GDM1 (cell line): ENCODE measurements at places on chromosomes 1 and 21.

DNA sequence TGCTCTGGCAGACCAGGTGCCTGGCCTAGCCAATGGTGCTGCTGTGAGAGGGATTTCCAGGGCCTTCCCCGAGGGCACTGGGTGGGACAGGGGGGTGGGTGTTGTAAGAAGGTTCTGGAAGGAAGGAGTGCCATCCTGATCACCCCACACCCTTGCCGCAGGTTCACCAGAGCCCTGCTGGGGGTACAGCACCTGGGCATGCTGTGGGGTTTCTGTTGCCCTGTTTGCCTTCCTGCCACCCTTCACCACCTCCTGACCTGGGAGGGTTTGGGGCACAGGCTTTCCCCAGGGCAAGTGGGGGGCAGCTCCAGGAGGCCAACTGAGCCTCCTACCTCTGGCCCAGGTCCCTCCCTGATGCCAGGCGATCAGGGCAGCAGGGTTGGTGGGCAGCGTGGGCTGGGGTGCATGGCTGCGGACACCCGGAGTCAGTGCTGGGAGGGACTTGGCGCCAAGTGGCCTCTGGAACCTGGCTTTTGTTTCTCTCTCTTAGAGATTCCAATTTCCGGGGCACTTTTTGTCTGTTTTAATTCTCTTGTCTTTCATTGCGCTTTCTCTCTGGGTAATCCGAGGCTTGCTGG is 318.8 kb downstream of the PTPRU start:
- no peak for DNase-seq

- no peak for DNase-seq
Measured at GRCh38 chr1:247402120-247402675, 13.8 kb upstream of the NLRP3 start.

- no peak for DNase-seq
Measured at GRCh38 chr1:24914226-24915069, 15.6 kb downstream of the RUNX3 start.

DNA sequence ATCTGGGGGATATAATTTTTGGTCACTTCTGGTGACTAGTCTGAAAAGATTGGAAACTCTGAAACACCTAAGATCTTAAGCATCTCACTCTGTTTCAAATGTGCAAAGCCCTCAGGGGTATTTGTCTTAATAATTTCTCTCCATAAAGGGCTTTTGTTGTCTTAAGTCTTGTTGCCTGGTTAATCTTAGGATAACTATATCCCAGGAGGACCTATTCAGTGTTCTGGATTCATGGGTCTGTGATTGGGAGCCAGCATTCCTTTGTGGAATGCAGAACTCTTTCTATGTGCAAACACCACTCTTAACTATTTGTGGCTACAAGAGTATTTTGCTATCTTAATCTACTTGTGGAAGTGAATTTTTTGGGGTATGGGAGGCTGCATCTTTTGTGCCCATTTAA is 1573.0 kb upstream of the PRMT6 start:
- DNase-seq = no peak

DNA sequence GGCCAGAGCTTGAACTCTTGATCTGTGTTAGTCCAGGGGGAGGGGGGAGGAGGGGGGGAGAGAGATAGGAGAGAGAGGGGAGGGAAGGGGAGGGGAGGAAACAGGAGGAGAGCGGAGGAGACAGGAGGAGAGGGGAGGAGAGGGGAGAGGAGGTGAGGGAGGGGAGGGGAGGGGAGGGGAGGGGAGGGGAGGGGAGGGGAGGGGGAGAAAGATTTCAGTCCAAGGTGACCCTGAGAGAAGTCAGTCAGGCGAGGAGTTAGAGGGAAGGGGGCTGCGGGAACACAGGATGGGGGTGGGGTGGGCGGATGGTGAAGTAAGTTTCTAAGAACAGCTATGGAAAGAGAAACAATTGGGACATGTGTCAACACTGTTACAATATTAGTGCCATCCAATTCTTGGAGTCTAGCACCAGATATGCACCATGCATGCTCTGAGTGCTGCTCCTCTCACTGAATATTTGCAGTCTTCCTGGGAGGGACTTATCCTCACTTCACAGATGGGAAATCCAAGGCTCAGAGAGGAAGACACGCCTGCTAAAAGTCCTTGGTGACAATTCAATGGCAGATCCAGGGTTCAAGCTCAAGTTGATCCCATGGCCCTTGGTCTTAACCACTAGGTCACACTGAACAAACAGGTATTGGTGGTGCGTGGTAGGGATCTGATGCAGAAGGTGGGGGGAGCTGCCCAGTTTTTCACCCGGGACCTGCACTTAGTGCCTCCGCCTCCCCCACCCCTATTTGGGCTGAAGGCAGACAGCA is 42.5 kb upstream of the ECE1 start:
- no peak for DNase-seq

- no peak for DNase-seq
Measured at GRCh38 chr1:70227439-70227838, 6.3 kb downstream of the SRSF11 start.

DNA sequence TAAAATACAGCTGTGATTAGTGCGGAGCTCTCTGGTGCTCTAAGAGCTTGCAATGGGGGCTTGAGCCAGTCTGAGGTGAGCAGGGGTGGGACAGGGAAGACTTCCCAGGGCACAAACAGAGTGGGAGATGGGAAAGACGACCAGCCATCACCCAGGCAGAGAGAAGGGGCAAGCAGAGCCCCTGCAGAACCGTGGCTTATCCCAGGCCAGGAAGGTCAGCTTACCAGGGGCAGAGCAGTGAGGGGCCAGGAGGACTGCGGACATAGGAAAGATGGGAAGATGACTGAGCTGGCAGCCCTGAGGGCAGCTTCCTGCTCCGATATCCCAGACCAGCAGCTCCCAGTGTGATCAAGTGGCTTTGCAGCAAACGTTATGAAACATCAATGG is 55.4 kb upstream of the IFFO2 start:
- no peak for DNase-seq

DNA sequence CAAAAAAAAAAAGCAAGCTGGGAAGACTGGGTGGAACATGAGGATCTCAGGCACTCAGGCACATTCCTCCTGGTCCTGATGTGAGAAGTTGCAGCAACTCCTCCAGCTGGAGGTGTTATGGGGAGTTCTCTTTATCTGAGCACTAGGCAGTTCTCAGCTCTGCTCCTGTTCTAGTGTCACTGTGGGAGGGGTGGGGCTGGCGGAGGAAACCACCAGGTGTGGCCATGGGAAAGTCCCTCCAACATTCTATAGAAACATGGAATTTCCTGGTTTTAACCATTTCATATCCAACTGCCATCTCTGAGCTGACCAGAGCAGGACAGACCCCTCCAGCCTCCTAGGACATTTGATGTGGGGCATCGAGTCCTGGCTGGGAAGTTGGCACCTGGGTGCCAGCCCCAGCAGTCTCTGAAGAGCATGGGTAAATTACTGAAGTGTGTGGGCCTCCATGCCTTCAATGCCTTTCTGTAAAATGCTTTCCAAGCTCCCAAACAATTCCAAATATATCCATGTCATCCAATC is 804 bp upstream of the IKBKE start:
- DNase-seq = no peak

DNA sequence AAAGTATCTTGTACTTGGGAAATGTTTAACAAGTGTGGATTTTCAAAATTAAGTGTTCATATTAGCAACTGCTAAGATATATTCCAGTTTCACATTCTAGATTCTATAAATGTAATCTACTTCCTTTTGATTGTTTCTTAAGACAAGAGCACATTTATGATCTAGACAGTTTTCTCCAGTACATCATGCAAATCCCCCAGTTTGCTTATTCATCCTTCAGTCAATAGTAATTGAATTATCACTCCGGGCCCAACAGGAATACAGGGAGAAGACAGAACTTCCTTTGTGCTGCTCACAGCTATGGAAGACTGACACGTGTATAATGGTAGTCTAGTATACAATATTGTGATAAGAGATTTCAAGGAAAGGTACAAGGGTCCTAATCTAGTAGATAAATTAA is 14.5 kb downstream of the PLA2G4A start:
- no peak for DNase-seq

- no peak for DNase-seq
Measured at GRCh38 chr1:17205652-17206051, 724 bp downstream of the PADI1 start.

- no peak for DNase-seq
Measured at GRCh38 chr1:94974241-94974640, 47.3 kb upstream of the CNN3 start.

DNA sequence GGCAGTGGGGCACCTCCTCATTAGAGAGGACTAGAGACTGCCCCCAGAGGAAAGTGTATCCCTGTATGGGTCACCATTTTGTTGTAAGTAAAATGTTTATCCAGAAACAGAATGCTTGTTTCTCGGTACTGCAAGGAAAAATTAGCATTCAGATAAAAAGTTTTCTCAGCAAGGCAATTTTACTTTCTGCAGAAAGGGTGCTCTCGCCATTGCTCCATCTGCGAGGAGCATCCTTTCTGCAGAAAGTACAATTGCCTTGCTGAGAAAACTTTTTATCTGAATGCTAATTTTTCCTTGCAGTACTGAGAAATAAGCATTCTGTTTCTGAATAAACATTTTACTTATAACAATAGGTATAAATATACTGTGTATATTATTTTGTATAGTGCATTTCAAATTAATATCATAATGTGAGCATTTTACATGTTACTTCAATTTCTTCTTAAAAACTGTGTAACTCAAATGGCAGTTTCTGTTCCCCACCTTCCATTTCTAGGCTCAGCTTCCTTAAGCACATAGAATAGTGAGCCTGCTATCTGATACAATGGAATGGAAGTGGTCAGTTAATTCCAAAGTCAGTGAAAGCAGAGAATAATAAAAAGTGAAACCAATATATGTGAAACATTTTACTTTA is 76.5 kb upstream of the DESI2 start:
- DNase-seq = no peak

- DNase-seq = no peak
Measured at GRCh38 chr1:155942578-155943141, 1.2 kb downstream of the RXFP4 start.

DNA sequence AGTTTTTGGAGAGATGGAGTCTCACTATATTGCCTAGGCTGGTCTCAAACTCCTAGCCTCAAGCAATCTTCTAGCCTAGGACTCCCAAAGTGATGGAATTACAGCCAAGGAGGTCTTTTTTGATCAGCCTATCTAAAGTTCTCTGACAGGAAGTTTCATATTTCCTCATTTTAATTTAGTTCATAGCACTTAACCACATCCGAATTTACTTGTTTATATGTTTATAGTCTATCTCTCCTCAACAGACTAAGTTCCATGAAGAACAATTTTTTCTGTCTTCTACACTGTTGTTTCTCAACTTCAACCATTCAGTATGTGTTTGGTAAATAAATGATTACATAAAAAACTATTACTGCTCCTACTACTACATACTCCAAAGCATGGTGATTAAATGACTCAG is 47.9 kb downstream of the GON4L start:
- no peak for DNase-seq

DNA sequence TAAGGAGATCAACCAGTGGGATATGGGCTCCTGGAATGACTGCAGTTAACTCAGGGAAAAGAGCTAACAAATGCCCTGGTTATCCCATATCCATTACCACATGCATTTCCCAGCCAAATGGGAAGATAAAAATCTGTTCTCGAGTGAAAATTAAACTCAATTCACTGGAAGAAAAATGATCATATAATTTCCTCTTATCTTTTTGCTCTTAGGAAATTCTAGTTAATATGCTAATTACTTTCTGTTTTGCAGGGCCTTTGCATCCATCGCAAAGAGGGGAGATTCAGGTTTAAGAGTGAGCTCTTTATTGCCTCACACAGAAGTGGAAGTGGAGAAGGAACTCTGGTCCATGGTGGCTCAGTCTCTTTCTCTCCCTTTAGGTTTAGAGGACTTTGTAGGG is 3.9 kb upstream of the IL24 start:
- no peak for DNase-seq

DNA sequence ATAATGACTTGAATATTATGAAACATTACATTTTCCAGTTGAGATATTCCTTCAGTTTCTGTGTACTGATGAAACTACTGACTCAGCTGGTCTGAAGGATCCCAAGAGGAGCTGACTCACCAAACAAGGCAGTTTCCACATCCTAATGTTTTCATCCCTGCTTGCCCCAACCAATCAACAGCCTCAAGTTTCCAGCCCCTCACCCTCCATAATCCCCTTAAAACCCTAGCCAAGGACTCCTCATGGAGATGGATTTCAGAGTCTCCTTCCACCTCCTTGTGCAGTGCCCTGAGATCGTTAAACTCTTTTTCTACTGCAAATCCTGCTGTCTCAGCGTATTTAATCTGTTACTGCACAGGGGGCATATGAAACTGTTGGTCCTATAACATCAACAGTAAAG is 83.1 kb upstream of the HAO2 start:
- DNase-seq = no peak

- no peak for DNase-seq
Measured at GRCh38 chr1:244654108-244655038, 1.4 kb downstream of the DESI2 start.

DNA sequence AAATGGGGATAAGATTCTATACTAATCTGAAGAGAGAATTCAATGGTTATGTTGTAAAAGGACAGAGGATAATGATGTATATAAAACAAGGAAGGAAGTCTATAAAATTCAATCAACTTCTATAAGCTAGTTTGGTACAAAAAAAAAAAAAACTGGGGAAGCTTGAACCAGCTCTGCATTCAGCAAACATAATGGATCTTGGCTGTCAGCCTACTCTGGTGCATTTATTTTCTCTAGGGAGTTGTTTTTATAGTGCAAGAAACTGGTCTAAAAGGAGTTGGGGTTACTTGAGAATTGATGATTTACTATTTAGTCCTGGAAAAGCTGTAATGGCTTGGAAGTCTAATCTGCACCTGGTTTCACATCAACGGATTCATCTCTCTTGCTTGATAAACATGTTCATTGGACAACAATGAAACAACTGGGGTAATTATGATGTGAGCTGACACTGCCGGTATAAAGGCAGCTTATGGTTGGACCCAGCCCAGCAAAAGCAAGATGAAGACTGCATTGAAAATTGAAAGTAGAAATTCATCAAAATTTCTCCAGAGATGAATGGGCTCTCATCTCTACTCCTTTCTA is 199.4 kb upstream of the NRIP1 start:
- DNase-seq = no peak

DNA sequence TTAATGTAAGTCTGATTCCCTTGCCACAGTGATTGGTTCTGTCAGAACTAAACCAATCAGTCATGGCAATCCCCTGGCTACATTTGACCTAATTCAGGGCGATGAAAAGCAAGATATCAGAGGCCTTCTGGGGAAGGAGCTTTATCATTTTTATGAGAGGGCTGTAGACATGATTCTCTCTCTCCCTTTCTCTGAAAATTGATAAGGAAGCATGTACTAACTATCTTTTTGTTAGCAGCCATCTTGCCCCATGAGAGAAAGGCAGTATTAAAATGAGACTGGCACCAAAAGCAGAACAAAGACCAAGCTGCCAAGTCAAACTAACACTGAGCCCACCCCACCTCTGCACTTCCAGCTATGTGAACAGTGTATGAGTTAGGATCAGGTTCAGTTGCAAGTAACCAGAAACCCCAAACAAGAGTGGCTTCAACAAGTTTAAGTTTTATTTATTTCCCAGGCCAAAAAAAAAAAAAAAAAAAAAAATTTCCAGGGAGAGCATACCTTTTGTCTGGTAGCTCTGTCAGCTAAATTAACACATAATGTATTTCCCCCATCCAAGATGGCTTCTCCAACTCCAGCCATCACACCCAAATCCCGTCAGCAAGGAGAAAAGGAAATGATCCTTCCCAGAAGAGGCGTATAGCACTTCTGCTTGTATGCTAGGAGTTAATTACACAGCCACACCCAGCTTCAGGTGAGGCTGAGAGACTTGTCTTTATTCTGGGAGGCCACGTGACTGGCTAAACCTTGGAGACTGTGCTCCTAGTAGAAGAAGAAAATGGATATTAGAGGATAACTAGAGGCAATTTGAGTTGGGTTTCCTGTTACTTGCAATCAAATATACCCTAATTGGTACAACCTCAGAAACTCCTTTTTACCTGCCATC is 105.8 kb upstream of the RALGPS2 start:
- no peak for DNase-seq
